ENCODE measurements at places on chromosomes 3 and 15.
A peak's percentile ranks its signal among the peaks of the same experiment; 100 is the strongest.

- H3K4me1 ChIP-seq = no peaks in the 10 kb centered on the region
- H3K4me3 ChIP-seq = no peak overlapping the region
- no peaks in the 10 kb centered on the region for H3K36me3 ChIP-seq
- no peak for DNase-seq
Observed at GRCh38 chr3:17544632-17545031, 197.8 kb downstream of the TBC1D5 start.

- H3K27ac ChIP-seq = no peak overlapping the region
- H3K36me3 ChIP-seq = no peaks in the 10 kb centered on the region
- no peaks in the 10 kb centered on the region for H3K4me1 ChIP-seq
- H3K27me3 ChIP-seq = no peaks in the 10 kb centered on the region
- peak; percentile 60 for DNase-seq
- H3K4me3 ChIP-seq = no peak overlapping the region
Observed at GRCh38 chr15:71448688-71449114, 333.4 kb downstream of the THSD4 start.

GRCh38 chr15:56582785-56583184 is 117.8 kb upstream of the MNS1 start:
- no peaks in the 10 kb centered on the region for H3K36me3 ChIP-seq
- no peak overlapping the region for H3K27ac ChIP-seq
- no peak overlapping the region for H3K4me3 ChIP-seq

DNA sequence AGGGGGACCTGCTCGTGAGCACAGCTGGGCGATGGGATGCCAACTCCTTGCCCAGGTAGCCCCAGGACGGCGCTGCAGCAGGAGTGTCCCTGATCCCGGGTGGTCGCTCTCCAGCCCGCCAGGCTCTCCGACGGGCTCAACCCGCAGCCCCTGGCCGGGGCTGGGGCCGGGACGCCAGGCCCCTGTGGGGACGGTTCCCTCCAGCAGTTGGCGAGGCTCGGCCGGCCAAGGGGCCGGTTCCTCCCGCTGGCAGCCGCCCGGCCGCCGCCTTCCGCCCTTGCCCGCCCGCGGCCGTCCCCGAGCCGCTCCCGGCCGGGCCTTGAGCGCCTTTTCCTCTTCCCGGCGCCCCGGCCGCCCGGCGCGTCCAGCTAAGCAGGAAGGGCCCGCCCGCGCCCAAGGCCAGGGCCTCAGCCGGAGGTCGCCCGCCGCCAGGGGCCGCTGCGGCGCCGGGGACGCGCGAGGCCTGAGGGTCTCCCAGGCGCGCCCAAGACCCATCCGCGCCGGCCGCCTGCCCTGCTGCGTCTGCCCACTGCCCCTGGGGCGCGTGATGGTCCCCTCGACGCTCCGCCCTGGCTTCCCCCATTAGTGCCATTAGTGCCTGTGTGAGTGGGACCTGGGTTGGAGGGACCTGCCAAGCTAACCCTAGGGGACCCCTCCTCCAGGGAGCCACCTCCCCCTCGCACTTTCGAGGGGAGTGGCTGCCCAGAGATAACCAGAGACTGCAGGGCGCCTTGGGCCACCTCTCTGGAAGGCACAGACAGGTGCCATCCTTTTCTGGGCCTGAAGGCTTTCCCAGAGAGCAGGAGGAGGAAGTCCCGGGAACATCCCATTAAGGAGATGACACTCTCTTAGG is 106.4 kb downstream of the FBLN2 start:
- peaks cover 6% of the 10 kb centered on the region for H3K4me1 ChIP-seq
- peaks cover 15% of the 10 kb centered on the region for H3K27me3 ChIP-seq
- H3K4me3 ChIP-seq = peak overlapping the region; percentile 8
- H3K36me3 ChIP-seq = no peaks in the 10 kb centered on the region
- no peak for DNase-seq

DNA sequence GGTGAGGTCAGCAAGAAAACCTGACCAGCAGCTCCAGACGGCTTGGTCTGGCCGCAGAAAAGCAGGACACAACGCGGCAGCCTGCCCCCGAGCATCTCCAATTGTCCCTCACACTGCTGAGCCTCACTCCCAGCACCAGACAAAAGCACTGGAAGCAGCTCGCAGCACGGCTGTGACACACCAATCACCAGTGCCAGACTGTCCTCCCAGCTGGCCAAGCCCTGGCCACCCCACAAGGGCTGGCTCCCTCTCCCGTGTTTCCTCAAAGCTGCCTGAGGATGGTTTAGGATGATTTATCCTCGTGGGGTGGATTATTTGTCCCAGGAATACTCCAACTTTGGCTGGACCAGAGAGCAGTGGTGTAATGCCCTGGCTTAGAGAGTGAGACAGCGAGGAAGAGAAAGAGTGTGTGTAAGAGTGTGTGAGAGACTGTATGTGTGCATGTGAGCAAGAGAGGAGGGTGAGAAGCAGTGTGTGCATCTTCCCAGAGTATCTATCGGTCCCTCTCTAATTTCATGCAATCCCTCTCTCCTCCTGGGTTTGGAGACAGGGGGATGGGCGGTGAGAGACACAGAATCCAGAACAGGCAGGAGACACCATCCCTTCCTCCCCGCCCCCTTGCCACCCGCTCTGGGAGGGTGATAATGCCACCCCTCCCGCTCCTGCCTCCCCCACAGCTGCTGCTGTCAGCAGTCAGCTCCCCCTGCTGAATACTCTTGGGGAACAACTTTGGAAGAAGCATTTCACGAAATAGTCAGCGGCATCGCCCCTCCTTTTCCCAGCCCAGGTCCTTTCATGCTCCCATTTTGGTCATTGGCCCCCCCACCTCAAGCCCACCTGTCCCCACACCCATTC is 34.2 kb downstream of the SEMA5B start:
- H3K27ac ChIP-seq = no peak overlapping the region
- no peaks in the 10 kb centered on the region for H3K27me3 ChIP-seq
- H3K4me1 ChIP-seq = peaks cover 14% of the 10 kb centered on the region
- H3K4me3 ChIP-seq = no peak overlapping the region
- no peaks in the 10 kb centered on the region for H3K36me3 ChIP-seq

- no peaks in the 10 kb centered on the region for H3K27me3 ChIP-seq
- H3K27ac ChIP-seq = no peak overlapping the region
- no peak overlapping the region for H3K4me3 ChIP-seq
- DNase-seq = no peak
- peaks cover 3% of the 10 kb centered on the region for H3K36me3 ChIP-seq
Observed at GRCh38 chr3:136856665-136857064, 5.3 kb upstream of the NCK1 start.

GRCh38 chr3:195185583-195185982 is 85.4 kb downstream of the XXYLT1 start:
- H3K27ac ChIP-seq = no peak overlapping the region
- H3K27me3 ChIP-seq = no peaks in the 10 kb centered on the region
- peaks cover 2% of the 10 kb centered on the region for H3K4me1 ChIP-seq
- no peak for DNase-seq
- H3K4me3 ChIP-seq = no peak overlapping the region
- H3K36me3 ChIP-seq = no peaks in the 10 kb centered on the region

GRCh38 chr3:125271127-125271526 is 58.6 kb upstream of the SLC12A8 start:
- H3K27ac ChIP-seq = no peak overlapping the region
- H3K27me3 ChIP-seq = no peaks in the 10 kb centered on the region
- peak; percentile 20 for DNase-seq

DNA sequence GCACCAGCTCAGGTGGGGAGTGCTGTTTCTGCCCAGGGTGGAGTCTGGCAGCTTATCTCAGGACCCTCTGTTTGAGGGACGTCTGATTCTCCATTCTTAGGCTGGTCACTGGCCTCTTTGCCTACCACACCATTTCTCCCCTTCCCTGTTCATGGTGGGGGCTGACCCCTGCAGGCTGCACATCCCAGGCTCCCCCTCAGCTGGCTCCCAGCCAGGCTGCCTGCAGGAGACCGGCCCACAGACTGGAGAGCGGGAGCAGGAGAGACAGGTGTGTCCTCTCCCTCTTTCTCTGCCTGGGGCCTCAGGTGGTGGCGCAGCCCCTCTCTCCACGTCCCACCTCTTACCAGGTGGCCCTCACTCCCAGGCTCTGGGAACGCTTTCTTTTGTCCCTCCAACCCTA is 60.8 kb downstream of the RAB11A start:
- DNase-seq = no peak
- no peak overlapping the region for H3K27ac ChIP-seq
- H3K4me3 ChIP-seq = no peak overlapping the region
- H3K27me3 ChIP-seq = no peaks in the 10 kb centered on the region
- no peaks in the 10 kb centered on the region for H3K36me3 ChIP-seq

All from iPS DF 6.9 (cell line).